ENCODE measurements at places on chromosomes 6 and 20.
A peak's percentile ranks its signal among the peaks of the same experiment; 100 is the strongest.

GRCh38 chr6:139983555-139984276 lies 609.3 kb upstream of the CITED2 start:
- no peak for DNase-seq

DNA sequence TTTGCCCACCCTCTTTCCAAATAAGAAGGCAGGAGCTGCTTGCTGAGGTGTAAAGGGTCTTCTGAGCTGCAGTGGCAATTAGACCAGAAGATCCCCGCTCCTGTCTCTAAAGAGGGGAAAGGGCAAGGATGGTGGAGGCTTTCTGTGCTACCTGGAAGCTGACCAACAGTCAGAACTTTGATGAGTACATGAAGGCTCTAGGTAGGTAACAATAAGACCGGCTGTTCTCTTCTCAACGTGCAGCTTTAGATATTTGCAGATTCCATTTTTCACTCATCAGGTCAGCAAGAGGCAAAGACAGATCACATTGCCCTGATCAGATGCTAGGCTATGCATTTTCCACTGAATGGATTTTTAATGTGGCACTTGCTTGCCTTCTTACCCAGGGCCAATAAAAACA lies at the start of gene FABP7:
Gene FABP7, plus strand, starts transcription at position 50 of the 400 bp plus-strand sequence. Its CDS starts 79 bp downstream, at position 129.
- no peak for DNase-seq

- no peak for DNase-seq
These were observed 77.3 kb downstream of the KCNQ5 start for GRCh38 chr6:72699159-72699558.

- DNase-seq, result peak; percentile 95
These were observed at the start of gene MACROD2 for GRCh38 chr20:13995086-13995665. TSS of gene MACROD2 (plus strand) at chr20:13995516.

DNA sequence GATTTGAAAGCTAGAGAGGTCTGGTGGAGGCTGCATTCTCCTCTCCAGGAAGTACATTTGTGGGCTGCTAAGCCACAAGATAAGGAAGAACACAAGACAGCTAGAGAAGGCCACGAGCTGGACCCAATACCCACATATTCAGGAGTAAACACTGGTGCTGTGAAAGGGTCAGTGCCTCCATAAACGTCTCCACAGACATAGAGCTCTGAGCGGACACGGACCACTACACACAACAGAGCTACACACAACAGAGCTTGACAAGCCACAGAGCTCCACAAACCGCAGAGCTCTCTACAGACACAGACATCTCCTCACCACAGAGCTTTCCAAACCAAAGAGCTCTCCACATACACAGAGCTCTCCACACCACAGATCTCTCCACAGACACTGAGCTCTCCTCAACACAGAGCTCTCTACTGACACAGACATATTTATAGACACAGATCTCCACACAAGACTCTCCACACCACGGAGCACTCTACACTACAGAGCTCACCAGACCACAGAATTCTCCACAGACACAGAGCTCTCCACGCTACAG lies 51.9 kb downstream of the ERMARD start:
- DNase-seq, result peak; percentile 15

DNA sequence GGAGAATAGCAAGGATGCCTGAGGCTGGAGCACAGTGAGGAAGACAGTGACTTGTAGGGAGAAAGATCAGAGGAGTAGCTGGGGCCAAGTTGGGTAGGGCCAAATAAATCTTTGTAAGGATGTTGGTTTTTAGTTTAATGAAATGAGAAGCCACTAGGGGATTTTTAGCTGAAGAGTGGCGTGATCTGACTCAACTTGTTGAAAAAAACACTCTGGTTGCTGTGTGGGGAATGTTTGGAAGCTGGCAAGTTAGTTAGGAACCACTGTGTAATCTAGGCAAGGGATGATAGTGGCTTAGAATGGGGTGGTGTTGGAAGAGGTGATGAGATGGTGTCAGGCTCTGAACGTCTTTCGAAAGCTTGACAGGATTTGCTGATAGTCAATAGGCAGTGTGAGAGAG lies 176.1 kb upstream of the HDDC2 start:
- DNase-seq, result no peak

GRCh38 chr6:112863753-112864152 lies 516.6 kb downstream of the RFPL4B start:
- DNase-seq, result no peak

- DNase-seq, result no peak
These were observed 210.2 kb upstream of the CITED2 start for GRCh38 chr6:139584599-139584998.

- no peak for DNase-seq
These were observed 16.2 kb upstream of the BCAS1 start for GRCh38 chr20:54086507-54087039.

GRCh38 chr6:22204153-22204552 lies 92.7 kb downstream of the PRL start:
- no peak for DNase-seq

GRCh38 chr6:150332939-150333584 lies 35.8 kb upstream of the IYD start:
- DNase-seq, result no peak

- DNase-seq, result no peak
These were observed 21.0 kb downstream of the APMAP start for GRCh38 chr20:24971376-24972101.

DNA sequence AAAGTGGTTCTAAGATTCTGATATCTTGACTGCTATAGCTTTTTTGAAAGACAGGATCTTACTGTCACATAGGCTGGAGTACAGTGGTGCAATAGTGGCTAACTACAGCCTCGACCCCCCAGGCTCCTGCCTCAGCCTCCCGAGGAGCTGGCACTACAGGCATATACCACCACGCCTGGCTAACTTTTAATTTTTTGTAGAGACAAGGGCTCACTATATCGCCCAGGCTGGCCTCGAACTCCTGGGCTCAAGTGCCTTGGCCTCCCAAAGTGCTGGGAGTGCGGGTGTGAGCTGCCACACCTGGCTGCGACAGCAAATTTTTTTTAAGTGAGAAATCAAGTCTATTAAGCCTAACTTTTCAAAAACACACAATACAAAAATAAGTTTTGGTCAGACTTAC lies 106.6 kb downstream of the NOL4L start:
- no peak for DNase-seq

DNA sequence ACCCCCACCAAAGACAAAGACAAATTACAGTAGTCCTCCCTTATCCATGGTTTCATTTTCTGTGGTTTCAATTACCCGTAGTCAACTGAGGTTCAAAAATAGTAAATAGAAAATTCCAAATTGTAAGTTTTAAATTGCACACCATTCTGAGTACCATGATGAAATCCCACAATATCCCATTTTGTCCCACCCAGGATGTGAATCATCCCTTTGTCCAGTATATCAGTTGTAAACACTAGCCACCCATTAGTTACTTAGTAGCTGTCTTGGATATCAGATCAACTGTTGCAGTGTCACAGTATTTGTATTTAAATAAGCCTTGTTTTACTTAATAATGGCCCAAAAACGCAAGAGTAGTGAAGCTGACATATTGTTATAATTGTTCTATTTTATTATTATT lies 364.0 kb upstream of the ARID1B start:
- no peak for DNase-seq

GRCh38 chr20:45347936-45348778 lies at the start of gene SDC4:
TSS of gene SDC4 (minus strand) at chr20:45348424. CDS start at chr20:45348384, 40 bp downstream.
- DNase-seq, result no peak

GRCh38 chr20:11067359-11067758 lies 393.6 kb upstream of the JAG1 start:
- DNase-seq, result no peak

GRCh38 chr6:2915150-2915549 lies 12.0 kb upstream of the SERPINB9 start:
- no peak for DNase-seq

DNA sequence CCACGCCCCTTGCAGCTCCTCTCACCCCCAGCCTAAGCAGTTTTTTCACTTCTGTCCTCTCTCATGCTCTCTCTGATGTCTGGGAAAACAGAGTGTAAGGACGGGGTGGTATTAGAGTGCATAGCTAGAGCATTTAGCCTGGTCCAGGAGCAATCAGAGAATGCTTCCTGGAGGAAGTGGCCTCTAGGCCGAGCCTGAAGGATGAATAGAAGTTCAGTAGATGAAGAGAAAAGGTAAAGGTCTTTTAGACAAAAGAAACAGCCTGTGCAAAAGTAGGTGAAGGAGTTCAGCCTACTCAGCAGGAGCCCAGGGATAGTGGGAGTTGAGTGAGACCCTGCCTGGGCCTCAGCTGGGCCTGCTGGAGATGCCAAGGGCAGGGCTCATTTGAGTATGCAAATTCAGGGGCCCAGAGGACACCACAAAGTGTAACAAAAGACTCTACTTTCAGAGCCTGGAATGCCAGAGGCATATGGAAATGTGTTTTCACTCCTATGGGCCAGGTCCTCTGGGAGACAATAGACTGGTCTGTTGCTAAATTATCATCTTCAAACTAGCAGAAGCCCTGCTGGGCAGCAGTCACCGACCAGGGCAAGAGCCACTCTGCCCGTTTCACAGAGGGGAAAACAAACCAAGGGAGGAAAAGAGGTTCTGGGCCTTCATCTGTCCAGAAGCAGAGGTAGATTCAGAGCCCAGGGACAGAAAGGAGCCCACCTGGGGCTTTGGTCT lies 19.7 kb upstream of the TM9SF4 start:
- DNase-seq, result no peak

DNA sequence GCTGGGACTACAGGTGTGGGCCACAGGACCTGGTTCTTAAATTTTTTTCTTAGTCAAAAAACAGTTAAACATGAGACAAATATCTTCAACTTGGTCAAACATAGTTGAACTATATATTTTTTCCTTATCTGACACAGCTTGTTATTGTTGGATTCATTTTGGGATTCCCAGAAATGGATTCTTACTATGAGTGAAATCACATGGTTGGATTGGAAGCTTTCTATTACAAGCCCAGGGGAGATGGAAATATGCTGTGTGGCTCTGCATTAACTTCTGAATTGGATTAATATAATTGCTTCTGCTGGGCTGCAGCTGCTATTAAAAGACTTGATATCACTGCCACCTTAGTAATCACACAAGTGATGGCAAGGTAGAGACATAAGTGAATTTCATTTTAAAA lies 126.4 kb upstream of the DUSP22 start:
- DNase-seq, result no peak

DNA sequence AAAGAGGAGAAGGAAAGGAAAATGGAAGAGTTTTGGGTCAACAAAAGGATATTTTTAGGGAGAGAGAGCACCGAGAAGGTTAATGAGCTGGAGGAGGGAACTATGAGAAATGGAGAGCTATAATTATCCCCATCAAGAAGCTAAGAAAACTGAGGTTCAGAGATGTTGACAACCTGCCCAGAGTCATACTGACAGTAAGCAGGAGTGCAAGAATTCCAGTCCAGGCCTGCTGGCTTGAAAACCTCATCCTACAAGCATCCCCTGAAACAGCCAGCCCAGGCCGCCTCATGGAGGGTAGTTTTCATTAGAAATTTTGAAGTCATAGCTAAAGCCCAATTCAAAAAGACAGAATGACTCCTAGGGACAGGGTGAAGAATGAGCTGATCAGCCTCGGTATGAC lies 172.1 kb upstream of the LRFN2 start:
- DNase-seq, result no peak

DNA sequence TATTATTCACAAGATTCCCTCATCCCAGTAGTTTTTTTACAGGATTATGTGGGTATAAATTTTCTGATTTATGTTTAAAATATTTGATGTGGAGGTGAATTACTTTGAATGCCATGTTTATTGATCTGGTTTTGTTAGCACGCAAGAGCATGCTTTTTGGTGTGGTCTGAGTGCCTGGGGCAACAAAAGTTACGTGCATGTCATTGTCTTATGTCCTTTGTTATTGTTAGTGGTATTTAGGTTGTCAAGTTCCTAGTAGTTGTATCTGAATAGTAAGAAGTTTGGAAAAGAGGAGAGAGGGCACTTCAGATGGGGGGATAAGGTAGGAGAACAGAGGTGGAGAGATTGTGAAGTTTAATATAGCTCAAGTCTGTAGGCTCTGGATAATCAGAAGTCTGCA lies 95.0 kb downstream of the ATRN start:
- DNase-seq, result no peak

DNA sequence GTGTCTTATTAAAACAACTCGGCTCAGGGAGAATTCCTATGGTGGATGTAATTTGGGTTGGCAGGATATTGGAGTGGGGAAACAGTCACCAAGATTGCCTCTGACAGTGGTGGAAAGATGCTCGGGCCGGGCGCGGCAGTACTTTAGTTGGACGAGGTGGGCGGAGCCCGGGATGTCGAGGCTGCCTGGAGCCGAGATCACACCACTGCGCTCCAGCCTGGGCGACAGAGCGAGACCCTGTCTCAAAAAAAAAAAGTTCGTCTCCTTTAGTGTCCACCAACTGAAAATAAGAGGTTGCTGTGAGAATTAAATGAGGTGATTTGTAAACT lies 621 bp downstream of the NOL7 start:
- no peak for DNase-seq

- DNase-seq, result no peak
These were observed 33.9 kb downstream of the PSMG4 start for GRCh38 chr6:3292431-3293197.

- peak; percentile 22 for DNase-seq
These were observed 897 bp downstream of the CHD6 start for GRCh38 chr20:41617059-41617901.

DNA sequence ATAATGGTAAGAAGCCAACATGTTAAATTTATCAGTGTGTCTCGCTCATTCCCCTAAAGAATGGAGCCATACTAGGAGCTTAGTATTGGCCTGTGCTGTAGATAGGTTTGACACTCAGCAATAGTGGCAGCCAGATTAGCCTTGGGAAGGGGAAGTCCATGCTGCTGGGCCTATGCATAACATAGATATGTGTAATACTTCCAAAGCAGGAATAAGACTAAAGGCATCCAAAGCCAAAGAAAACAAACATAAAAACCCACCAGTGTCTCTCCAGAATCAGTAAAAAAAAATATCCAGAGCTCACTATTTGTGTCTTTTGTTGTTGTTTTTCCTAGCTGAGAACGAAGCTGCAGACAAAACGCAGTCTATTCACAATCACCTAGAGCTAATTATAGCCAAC lies 104.2 kb upstream of the STXBP5 start:
- DNase-seq, result no peak

GRCh38 chr6:2854396-2854982 lies 12.8 kb upstream of the SERPINB1 start:
- DNase-seq, result no peak

DNA sequence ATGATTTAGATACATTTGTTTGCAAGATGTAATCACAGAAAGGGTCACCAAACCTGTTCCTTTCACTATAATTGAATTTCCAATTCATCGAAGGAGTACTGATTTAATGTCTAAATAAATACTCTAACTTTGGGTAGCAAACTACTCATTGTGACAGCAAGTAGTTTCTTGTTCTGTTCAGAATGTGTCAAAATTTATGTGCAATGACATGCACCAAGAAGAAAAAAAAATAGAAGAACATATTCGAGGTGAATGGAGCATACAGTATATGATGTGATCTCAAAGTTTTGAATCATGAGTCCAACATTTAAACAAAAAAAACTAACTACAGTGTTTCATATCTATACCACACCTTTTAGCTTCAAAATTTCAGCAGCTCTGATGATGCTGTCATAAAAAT lies 583.6 kb upstream of the MMS22L start:
- DNase-seq, result no peak

GRCh38 chr20:32557319-32557718 lies 27.8 kb downstream of the NOL4L start:
- no peak for DNase-seq

GRCh38 chr20:46627234-46627633 lies 24.0 kb downstream of the SLC13A3 start:
- no peak for DNase-seq

GRCh38 chr6:151490996-151491395 lies 2.8 kb upstream of the CCDC170 start:
- no peak for DNase-seq

GRCh38 chr6:36455486-36456027 lies 12.8 kb downstream of the KCTD20 start:
- DNase-seq, result no peak
